ENCODE measurements at places on chromosomes 12 and 14.

GRCh38 chr12:100857971-100858370 is 63.4 kb downstream of the ANO4 start:
- no peak for DNase-seq

- no peak for DNase-seq
Observed at GRCh38 chr12:12440784-12441428, 84.0 kb downstream of the BORCS5 start.

GRCh38 chr14:87142551-87143211 is 850.3 kb downstream of the GALC start:
- no peak for DNase-seq

- no peak for DNase-seq
Observed at GRCh38 chr12:108591267-108591980, 6.5 kb downstream of the TMEM119 start.

DNA sequence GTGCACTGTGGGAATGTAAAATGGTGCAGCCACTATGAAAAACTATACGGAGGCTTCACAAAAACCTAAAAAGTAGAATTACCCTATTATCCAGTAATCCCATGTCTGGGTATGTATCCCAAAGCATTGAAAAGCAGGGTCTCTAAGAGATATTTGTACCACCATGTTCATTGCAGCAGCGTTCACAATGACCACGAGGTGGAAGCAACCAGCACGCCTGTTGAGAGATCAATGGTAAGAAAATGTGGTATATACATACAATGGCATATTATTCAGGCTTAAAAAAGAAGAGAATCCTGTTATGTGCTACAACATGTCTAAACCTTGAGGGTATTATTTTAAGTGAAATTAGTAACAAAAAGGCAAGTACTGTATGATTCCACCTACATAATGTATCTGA is 910 bp upstream of the NOPCHAP1 start:
- DNase-seq = no peak

DNA sequence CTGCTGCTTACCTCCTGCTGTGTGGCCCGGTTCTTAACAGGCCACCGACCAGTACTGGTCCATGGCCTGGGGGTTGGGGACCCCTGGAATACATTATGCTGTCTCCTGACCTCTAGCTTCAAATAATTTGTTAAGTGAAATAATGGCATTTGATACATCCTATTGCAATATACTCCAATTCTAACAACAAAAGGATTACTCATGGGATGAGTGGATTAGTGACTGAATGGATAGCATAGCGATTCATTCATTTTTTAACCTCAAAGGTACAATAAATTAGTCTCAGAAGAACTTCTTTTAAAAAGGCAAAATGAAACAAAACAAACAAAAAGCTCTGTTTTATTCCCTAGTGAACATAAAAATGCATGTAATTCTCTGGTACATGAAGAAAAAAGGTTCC is 147.9 kb upstream of the PKP2 start:
- no peak for DNase-seq

GRCh38 chr14:83556746-83557453 is 1973.0 kb upstream of the FLRT2 start:
- no peak for DNase-seq

Measured in stimulated activated CD8-positive, alpha-beta memory T cell treated with anti-CD3 and anti-CD28 coated beads, Interleukin-4, amount 100 ng/mL, for 4 hours (primary cell).